ENCODE measurements at places on chromosomes 12 and 14.

- H3K4me1 ChIP-seq, result peaks cover 19% of the 10 kb centered on the region
- H3K27me3 ChIP-seq, result no peaks in the 10 kb centered on the region
- DNase-seq, result no peak
- no peak overlapping the region for H3K27ac ChIP-seq
- no peak overlapping the region for H3K4me3 ChIP-seq
- no peaks in the 10 kb centered on the region for H3K36me3 ChIP-seq
These were observed 185.0 kb upstream of the BTG1 start for GRCh38 chr12:92330654-92331053.

GRCh38 chr12:43288671-43289425, 263.2 kb downstream of the ADAMTS20 start:
- no peak for DNase-seq
- H3K4me1 ChIP-seq, result peaks cover 23% of the 10 kb centered on the region
- no peaks in the 10 kb centered on the region for H3K27me3 ChIP-seq
- H3K36me3 ChIP-seq, result no peaks in the 10 kb centered on the region
- H3K27ac ChIP-seq, result no peak overlapping the region

DNA sequence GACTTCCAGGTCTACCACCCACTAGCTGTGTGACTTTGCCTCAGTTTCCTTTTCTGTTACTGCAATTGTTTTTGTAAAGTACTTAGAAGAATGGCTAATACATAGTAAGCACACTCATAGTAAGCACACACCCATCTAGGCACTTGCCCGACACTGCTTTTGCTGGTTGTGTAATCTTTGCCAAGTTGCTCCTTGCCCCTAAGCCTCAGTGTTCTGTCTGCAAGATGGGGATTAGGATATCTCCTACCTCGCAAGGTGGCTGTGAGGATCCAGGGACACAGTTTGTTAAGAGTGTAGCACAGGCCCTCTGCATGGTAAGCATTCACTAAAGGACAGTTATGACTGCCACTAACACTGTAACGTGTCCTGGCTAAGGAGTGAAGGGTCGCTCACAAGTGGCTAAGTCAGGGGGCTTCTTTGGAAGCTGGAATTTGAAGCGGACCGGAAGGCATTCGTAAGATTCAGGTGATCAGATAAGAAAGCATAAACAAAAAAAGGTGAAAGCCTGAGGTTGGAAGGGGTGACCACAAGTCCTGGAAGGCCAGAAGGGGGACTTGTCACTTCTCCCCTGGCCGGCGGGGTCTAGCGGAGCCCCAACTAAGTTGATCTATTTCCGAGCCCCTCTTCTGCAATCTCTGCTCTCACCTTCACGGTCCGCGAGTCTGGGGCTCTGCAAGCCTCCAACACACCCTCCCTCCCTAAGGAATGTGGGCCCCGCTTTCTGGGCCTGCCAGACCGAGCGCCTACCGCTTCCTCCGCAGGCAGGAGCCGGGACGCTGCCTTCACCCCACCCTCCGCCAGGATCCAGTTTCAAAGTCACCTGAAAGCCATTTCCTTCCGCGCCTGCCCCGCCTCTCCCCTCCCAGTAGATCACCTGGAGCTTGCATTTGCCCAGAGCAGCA, 1.5 kb upstream of the PLEKHG3 start:
- H3K36me3 ChIP-seq, result no peaks in the 10 kb centered on the region
- DNase-seq, result peak; percentile 61
- H3K4me3 ChIP-seq, result peak overlapping the region; percentile 84

- DNase-seq, result no peak
- H3K4me1 ChIP-seq, result peaks cover 25% of the 10 kb centered on the region
- no peaks in the 10 kb centered on the region for H3K27me3 ChIP-seq
- no peaks in the 10 kb centered on the region for H3K36me3 ChIP-seq
- peak overlapping the region; percentile 91 for H3K4me3 ChIP-seq
These were observed 749 bp downstream of the AKAP3 start for GRCh38 chr12:4648104-4648500.

GRCh38 chr14:52402812-52403526, 88.9 kb downstream of the PTGER2 start:
- H3K4me1 ChIP-seq, result peaks cover 7% of the 10 kb centered on the region
- no peak for DNase-seq
- no peak overlapping the region for H3K4me3 ChIP-seq
- no peaks in the 10 kb centered on the region for H3K27me3 ChIP-seq
- no peaks in the 10 kb centered on the region for H3K36me3 ChIP-seq

DNA sequence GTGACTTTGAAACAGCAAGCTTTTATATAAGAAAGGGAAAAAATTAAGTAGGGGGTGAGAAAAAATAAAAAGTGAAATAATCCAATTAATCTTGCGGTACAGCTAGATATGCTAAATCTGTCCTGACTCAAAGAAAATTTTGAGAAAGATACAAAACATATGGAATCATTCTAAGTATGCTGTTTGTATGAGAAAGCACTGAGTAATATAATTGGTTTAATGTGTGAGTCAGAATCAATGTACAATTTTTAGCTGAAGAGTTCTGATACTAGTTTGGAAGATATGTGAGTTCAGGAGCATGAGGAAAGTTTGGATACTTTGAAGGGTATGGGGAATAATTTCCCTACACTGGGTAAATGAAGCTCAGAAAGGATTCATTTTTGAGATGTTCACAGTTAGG, 190.9 kb upstream of the RASSF8 start:
- no peak overlapping the region for H3K27ac ChIP-seq
- DNase-seq, result no peak
- no peaks in the 10 kb centered on the region for H3K27me3 ChIP-seq
- no peaks in the 10 kb centered on the region for H3K4me1 ChIP-seq

- H3K4me3 ChIP-seq, result no peak overlapping the region
- H3K4me1 ChIP-seq, result no peaks in the 10 kb centered on the region
- no peaks in the 10 kb centered on the region for H3K36me3 ChIP-seq
- DNase-seq, result no peak
- peaks cover 57% of the 10 kb centered on the region for H3K27me3 ChIP-seq
These were observed 60.3 kb upstream of the GALNT9 start for GRCh38 chr12:132389526-132390286.

DNA sequence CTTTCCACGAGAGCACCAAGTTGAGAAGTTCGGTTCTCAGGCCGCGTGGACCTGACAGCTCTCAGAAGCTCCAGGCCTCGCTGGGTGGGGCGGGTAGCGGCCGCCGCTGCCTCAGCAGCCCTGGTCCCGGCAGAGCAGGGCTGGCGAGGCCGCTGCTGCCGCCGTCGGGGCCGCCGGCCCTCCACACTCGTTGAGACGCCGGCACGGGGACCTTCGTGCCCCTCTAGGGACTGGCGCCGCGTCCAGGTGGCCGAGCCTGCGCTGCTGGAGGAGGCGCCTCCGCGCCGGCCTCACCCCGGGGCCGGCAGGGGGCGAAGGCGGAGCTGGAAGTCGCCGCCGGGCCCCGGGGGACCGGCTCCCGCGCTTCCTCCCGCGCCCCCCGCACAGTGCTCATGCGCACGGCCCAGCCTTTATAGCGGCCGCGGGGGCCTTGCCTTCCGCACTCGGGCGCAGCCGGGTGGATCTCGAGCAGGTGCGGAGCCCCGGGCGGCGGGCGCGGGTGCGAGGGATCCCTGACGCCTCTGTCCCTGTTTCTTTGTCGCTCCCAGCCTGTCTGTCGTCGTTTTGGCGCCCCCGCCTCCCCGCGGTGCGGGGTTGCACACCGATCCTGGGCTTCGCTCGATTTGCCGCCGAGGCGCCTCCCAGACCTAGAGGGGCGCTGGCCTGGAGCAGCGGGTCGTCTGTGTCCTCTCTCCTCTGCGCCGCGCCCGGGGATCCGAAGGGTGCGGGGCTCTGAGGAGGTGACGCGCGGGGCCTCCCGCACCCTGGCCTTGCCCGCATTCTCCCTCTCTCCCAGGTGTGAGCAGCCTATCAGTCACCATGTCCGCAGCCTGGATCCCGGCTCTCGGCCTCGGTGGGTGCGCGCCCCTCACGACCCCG, at the start of gene COCH:
TSS of gene COCH (plus strand) at position 440 of the 879 bp plus-strand sequence. CDS start at position 820, 380 bp downstream.
- peak within 1 kb of the TSS; percentile 88 for H3K27ac ChIP-seq
- H3K36me3 ChIP-seq, result no peaks in the 10 kb centered on the region
- H3K4me3 ChIP-seq, result peak within 1 kb of the TSS; percentile 79
- H3K27me3 ChIP-seq, result peaks cover 45% of the 10 kb centered on the region

Measured in progenitor cell of endocrine pancreas (in vitro differentiated cells).